Stimulated activated CD8-positive, alpha-beta memory T cell treated with anti-CD3 and anti-CD28 coated beads, Interleukin-7, amount 100 ng/mL, for 1 hour (primary cell): ENCODE measurements at places on chromosomes 1 and 21.

- no peak for DNase-seq
These were observed 247.3 kb downstream of the BACH1 start for GRCh38 chr21:29546071-29546470.

DNA sequence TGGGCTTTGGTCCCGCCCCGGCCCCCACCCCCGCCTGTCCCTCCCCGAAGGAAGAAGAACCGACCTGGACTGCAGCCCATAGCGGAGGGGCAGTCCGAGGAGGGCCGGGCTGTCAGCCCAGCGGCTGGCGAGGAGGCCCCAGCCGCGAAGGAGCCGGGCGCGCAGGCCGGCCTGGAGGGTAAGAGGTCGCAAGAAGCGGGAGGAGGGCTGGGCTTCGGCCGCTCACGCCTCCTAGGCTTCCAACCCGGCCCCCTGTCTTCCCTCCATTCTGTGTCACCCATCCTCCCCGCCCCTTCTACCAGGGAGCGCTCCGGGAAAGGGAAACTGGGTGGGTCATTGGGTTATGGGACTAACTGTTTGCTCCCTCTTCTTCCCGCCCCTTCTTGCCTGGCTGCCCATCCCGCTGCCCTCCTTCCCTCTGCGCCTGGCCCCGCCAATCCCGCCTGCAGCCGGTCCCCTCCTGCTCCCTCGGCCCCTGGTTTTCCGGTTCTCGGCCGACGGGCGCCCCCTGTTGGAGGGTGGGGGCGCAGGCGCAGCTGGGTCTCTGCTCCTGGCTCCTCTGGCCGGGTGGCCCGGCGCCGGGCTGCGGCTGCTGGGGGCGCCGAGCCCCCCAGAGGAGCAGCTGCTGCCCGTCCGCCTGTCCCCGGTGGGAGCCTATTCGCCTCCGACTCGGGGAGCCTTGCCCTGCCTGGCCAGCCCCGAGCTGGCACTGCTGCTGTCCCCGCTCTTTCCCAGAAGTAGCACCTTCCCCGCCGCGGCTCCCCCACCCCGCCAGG is 2.4 kb downstream of the RUSC1 start:
- DNase-seq, result peak; percentile 76

- no peak for DNase-seq
These were observed 45.6 kb downstream of the ZZZ3 start for GRCh38 chr1:77636864-77637263.

DNA sequence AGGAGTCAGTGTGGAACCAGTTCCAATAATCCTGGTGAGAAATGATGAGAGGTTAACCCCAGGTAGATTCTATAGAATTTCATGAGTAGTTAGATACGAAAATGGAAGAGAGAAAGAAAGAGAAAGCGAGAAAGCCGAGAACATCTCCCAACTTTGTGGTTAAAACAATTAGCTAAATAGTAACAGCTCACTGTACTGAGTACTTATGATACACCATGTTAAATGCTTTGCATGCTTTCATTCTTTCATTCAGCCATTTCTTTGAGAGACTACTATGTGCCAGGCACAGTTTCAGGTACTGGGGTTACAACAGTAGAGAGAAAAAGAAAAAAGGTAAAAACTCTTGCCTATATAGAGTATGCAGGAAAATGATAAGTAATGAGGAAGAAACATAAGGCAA is 109.7 kb upstream of the SYT6 start:
- no peak for DNase-seq

GRCh38 chr21:36654796-36655325 is 44.1 kb upstream of the SIM2 start:
- DNase-seq, result no peak

DNA sequence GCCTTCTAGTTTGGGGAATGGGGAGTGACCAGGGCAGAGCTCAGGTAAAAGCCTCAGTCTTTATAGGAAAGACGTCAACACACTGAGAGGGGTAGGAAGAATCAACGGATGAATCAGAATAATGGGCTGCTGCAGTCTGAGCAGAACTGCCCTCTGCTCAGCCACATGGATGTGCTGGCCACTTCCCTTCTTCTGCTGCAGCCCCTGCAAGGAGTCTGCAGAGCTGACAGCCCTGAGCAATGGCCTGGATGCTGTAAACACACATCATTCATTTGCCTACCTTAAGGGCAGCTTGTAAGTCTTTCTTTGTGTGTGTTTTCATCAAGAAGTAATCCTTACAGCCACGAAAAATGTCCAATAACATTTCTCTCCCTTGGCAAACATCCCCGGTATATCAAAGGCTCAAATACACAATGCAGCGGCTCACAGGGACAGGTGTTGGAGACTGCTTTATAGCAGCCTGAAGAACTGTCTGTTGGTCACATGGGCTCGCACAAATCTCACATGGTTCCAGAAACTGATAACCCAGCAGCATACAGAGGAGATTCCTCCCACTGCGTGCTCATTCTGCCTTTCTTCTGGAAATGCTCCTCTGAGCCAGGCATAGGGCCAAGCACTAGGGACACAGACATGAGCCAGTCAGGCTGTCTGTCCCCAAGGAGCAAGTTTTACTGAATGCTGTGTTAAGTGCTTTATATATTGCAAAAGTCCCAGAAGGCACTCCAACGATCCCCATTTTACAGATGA is 110.1 kb downstream of the HMGB4 start:
- DNase-seq, result no peak

DNA sequence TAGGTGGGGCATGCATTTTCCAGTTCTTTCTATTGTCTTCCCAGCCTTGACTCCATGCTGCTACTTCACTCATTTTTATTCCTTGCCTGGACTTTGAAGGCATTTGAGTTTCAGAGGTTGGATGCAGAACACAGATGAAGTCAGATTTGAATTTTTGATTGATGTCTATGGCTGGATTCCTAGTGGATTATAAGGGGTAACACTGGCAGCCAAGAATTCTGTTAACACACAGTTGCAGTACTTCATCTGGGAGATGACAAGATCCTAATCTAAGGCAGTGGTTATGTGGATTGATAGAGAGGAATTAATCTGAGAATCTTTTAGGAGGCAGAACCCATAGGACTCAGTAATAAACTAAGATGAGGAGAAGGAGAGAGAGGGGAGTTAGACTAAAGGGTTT is 439.0 kb upstream of the USP24 start:
- no peak for DNase-seq
